Eye (tissue), 1 donor: ENCODE measurements at places on chromosomes 2 and 18.

- DNase-seq = no peak
These were observed 90.7 kb downstream of the NRP2 start for GRCh38 chr2:205772983-205773382.

DNA sequence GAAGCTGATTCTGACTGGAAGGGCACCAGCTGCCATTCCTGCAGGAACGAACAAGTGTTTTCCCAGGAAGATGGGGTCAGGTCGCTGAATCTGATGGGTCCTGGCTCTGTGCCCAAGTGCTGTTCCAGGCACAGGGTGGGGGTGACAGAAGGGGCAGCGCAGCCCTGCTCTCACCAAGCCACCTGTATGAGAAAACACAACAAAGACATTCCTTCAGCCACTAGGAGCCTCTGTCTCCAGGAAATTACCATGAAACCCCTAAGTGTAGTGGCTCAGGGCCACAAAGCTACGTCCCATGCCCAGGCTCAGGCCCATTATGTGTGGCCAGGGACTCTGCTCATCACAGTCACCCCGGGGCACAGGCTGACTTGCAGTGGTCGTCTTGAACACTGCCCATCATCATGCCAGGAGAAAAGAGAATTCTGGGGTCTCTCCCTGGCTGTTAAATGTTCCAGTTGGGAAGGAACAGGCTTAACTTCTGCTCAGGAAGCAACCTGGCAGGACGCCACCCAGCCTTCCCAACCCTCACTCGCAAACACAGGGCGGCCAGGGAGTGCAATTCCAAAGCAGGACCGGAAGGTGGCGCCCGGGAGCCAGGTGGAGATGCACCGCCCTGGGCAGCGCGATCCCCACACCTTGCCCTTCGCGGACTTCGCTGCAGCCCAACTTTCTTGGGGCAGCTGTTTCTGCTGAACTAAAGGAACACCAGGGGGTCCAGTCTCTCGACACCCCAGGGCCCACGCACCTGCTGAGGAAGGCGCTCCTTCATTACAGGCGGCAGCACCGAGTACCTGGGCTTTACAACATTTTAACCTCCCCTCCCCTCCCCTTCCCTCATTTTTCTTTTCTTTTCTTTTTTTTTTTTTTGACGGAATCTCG, 11.0 kb upstream of the SFTPB start:
- peak; percentile 79 for DNase-seq

DNA sequence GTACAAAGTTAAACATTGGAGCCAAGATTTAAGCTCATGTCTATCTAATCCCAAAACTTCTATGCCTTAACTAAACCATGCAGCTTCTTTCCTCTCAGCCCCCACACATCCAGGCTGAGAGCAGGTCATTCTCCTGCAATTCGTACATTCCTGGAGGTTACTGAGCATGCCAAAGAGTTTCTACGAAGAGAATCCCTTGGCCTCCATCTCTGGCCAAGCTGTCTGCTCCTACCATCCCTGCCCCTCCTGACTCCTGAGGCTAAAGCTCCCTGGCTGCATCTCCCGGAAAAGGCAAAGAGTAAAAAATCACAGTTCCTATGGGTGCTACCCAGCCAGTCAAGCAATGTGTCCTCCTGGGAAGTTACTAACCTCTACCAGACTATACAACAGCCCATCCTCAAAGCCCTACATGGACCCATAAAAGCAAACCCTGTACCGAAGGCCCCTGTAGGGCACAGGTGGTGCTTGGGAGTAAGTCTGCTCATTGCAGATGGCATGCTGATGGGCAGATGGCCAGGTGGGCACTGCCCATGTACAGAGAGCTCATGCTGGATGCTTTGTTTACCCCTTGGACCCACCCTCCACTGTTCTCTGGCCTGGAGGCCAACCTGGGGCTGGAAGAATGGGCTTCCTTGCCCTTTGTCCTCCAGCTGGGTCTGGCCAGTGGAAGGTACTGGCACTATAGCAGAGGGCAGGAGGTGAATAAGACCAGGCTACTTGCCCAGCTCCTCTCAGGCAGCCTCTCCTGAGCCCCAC, 99.5 kb downstream of the TTC32 start:
- no peak for DNase-seq

- DNase-seq = no peak
These were observed 23.4 kb upstream of the GMPPA start for GRCh38 chr2:219475278-219475677.

DNA sequence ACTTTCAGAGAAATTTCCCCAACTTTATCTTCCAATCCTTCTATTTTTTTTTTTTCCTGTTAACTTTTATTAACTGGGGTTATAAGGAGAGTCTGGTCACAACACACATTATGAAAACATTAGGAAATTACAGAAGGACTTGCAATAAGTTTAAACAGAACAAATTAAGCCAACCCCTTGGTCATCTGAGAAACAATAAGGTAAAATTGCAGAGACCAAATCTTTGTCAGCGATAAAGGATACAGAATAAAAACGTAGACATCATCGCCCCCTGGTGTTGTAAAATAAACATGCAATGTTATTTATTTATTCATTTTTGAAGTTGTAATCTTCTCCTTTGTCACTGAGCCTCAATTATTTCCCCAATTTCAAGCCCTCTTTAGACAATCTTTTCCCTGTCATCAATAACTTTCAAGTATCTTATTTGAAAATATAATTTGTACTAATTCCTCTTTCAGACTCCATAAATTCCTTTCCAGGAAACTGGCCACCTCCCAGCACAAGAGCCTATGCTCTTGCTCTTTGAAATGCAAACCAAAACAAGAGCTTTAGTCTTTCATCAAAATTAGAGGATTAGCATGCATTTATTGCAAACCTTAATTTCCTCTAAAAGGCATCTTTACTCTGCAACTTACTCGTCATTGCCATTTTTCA, 19.5 kb downstream of the G6PC2 start:
- DNase-seq = peak; percentile 64

DNA sequence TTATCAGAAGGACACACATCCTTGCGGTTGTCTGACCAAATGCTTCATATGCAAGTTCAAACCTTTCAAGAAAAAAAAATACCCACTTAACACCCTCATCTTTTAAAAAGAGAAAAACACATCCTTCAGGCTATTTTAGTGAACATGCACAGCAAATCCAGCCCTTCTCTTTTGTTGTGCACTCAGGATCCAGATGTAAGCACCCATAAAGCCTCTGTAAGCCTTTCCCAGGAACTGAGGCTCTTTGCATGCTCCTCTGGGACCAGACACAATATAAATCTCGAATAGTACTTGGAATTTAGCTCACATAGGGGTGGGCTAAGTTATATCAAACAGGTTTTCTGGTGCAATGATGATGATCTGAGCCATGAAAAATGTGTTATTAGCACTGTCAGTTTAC, 308.8 kb upstream of the FAM98A start:
- DNase-seq = peak; percentile 51

- DNase-seq = peak; percentile 6
These were observed 4.9 kb upstream of the ALLC start for GRCh38 chr2:3652896-3653625.

- DNase-seq = no peak
These were observed 939.2 kb upstream of the NRXN1 start for GRCh38 chr2:51971136-51971535.

- no peak for DNase-seq
These were observed 17.9 kb upstream of the ARHGAP25 start for GRCh38 chr2:68716604-68717304.

DNA sequence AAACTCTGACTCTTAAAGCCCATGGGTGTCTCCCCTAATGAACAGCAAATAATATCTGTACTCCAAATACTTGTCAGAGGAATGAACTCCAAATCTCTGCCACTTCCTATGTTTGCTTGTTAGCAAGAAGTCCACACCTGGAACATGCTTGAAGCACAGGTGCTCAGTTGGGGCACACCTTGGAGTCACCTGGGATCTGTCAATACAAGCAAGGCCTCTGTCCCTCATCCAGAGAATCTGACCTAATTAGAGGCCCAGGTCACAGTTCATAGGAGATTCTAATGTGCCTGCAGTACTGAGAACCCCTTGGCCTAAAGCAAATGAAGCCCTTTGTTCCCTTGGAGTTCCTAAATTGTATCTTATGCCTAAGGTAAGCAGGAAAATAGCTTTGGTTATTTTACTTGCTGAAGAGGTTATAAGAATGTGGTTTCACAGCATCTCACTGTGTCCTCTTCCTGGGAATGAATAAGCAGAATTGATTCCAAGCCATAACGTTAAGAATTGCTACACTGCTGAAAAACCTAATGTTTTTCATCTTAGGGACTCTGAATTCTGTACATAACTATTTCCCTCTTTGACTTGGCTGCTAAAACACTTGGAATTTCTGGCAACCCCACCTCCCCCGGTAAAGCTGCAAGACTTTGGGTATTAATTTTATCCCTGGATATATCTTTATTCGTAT, 113.4 kb downstream of the PIEZO2 start:
- no peak for DNase-seq

DNA sequence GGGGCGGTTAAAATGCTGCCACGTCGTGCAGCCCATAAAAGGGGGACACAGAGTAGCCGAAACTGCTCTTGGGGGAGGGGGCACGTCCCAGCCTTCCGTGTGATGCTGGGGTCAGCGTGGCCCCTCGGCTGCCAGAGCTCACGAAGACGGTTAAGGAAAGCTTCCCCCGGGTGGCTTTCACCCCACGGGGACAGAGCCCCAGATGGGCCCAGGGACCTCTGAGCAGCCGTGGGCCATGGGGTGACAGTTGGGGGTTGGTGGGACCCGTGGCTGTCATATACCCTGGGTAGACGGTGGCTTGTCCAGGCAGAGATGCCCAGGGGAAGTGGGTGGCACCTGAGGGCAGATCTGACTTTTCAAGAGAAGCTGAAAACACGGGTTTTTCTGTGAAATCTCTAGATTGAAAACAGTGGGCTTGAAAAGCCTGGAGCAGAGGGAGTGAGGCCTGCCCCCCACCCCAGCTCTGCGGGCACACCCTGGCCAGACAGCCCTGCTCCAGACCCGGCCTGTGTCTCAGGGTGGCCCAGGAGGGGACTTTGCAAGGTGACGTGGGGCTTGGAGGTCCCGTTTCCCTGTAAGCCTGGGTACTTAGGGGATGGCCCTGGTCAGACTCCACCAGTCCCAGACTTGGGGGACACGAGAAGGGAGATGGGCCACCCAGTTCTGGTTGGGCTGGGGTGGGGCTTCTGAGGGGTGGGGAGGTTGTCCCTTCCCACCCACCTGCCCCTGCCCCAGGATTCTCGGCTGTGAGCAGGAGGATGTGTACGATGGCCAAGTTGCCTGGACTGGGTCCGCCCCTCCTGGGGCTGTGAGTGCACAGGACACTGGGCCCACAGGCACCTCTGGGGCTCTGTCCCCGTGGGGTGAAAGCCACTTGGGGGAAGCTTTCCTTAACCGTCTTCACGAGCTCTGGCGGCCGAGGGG, 652 bp downstream of the NEU4 start:
- no peak for DNase-seq

DNA sequence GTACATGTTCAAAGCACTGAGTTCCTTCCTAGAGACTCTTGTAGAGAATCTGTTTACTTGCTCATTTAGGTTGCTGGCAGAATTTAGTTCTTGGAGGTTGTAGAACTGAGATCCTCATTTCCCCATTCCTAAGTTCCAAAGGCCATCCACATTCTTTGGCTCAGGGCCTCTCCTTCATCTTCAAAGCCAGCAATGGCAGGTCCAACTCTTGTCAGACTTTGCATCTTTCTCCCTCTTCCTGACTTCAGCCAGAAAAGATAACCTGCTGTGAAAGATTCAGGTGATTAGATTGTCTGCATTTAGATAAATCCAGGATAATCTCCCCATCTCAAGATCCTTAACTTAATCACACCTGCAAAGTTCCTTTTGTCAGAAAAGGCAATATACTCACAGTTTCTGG, 51.1 kb downstream of the SOCS6 start:
- DNase-seq = no peak

- DNase-seq = no peak
These were observed 945 bp upstream of the ASXL2 start for GRCh38 chr2:25879133-25879730.

DNA sequence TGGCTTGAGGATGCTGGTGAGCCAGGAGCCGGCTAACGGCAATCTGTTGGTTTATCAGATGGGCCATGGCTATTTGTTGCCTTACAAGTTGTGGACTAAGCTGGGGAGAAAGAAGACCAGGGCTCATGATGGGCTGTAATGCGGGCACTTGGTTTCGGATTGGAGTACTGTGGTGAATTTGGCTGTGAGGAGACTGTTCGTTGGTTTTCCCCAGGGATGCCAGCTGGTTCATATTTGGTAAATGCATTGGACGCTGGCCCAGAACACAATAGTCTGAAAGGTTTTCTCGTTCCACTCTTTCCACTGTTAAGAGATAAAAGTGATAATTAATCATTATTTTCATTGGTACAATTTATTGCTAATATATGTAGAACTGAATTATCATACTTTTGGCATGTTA, 108.9 kb downstream of the SATB2 start:
- no peak for DNase-seq

DNA sequence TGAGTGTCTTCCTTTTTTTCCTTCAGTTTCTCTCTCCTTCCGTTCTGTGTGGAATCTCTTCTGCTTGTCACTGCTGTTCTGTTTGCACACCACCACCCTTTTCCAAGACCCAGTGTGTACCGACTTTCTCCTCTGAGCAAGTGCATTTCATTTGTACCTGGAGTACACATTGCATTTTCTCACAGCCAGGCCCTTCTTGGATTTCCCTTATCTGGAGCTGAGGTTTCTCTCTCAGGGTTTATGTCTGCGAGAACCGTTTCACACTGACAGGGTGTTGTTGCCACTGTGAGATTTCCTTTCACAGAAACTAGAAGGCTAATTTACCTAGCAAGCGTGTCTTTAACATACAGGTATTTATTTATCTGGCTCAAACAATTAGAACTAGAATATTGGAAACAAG, 26.2 kb downstream of the NCOA1 start:
- no peak for DNase-seq

- peak; percentile 76 for DNase-seq
These were observed 159.9 kb downstream of the LOXHD1 start for GRCh38 chr18:46497129-46497528.

- no peak for DNase-seq
These were observed 6.5 kb downstream of the GPC1 start for GRCh38 chr2:240441993-240442411.

- DNase-seq = no peak
These were observed 4.2 kb downstream of the NABP1 start for GRCh38 chr2:191682126-191682525.

GRCh38 chr2:8627692-8628085, 54.2 kb upstream of the ID2 start:
- DNase-seq = no peak

- no peak for DNase-seq
These were observed 67.3 kb downstream of the NDUFA10 start for GRCh38 chr2:239957681-239958472.

DNA sequence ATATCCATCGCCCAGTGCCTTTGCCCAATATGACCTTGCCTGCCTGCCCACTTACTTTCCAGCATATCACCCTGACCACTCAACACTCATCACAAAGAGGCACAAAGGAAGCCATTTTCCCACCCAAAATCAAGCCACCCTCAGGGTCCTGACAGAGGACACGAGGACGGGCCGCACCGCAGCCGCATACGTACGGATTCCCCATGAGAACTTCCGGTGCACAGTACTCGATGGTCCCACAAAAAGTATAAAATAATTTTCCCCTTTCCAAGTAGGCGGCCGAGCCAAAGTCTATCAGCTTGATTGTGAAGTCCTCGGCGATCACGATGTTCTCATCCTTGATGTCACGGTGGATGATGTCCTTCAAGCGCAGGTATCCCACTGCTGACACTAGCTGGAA, 10.0 kb upstream of the MTERF4 start:
- no peak for DNase-seq
